ENCODE measurements at places on chromosomes 6 and 20.

DNA sequence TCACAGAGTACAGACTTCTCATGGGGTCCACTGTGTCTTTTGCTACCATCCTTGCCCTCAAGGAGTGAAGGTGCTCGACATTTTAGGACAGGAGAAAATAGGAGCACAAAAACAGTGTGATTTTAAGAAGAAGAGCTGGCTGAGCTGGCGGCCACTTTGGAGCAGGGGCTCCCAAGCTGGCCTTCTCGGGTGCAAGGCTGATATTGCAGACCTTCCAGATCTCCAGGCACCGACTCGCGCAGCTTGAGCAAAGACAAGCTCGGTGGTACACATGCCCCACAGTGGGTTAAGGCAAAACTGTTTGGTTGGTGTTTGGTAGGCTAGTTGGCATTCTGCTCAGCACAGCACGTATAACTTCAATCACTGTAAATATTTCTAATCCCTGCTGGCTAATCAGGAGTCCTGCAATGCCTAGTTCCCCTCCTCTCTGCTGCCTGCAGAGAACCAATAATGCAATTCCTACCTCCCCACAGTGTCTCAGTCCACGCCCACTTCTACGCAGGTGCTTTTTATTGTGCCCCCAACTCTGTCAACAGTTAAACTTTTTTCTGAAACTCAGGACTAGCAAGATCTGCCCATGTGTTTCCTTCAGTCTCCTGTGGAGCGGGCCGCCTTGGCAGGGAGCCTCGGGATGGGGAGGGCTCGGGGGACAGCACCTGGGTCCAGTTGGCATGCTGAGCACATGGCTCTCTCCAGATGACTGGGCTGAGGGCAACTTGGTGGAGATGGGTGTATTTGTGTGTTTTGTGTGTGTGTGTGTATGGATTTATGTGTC, 12.7 kb upstream of the SMOC2 start:
- DNase-seq: no peak

DNA sequence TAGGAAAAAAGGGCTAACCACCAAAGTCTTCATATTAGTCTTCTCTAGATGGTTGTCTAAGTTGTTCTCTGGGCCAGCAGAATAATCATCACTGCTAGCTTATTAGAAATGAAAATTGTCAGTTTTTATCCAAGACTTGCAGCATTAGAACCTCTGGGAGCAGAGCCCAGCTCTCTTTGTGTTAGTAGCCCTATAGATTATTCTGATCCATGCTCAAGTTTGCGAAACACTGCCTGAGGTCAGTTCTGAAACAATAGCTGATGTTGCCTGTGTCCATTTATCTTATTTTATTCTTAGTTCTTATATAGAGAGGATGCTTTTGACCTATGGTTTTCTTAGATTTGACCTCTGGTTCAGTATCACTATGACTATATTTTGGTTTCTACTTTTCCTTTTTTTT, 66.9 kb downstream of the BCKDHB start:
- DNase-seq: no peak

DNA sequence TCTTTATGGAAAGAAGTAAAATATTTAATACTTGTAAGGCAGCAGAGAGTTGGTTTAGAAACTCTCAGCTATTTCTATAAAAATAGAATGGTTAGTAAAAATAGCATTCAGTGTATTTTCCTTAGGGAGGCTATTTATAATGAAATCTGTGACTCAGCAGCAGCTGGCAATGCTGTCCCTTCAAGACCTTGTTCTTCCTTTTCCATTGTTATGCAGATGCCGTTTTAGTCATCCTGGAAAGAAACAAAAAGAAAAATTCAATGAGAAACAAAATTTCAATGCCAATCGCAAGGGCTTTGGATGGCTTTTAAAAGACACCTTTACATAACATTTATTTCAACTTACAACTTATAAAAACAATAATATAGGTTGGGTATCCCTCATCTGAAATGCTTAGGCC, 17.5 kb downstream of the MPC1 start:
- DNase-seq: no peak

GRCh38 chr6:53294095-53294494, 54.7 kb downstream of the ELOVL5 start:
- no peak for DNase-seq

DNA sequence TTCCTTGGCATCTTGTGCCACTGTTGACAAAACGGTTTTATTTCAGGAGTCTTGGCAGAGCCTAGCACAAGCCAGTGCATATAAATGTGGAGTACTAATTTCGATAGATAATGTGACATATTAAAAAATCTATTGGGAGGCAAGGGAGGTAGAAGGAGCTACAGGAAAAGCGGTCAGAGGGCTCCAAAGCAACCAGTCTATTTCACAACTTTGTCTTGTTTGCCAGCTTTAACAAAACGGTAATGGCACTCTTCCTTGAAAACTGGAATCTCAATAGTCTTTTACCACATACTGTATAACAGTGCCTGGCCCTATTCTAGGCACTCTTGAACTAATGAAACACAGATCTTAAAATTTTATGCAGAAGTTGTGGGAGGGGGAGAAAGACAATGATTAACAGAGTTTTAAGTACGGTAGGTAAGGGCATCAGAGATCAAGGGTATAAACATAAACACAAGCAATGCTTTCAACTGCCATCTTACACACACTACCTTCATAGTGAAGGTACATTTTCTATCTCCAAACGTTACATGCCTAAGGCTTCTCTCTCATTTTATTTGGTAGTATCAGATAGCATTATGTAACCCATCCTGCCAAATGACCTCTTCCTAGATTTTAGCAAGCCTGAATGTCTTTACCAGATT, 33.5 kb upstream of the SYNCRIP start:
- DNase-seq: no peak

GRCh38 chr6:30572148-30572547, 906 bp downstream of the ABCF1 start:
- no peak for DNase-seq

DNA sequence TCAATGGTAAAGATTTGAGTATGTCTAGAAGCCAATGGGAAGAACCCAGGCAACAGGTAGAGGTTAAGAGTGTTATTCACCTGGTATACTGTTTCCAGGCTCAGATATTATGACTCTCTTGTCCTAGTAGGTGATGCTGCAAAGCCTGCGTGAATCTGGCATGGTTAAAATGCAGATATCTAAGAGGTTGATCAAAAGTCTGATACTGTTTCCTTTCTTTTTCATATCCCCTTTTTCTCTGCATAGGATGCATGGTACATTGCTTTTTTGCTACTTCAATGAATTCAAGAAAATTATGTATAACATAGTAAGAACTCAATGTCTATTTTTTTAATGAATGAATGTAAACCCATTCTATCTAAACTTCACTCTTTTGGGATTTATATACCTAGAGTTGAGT, 284.3 kb upstream of the KHDRBS2 start:
- DNase-seq: no peak

- DNase-seq: no peak
Observed at GRCh38 chr20:12466915-12467314, 541.9 kb upstream of the SPTLC3 start.

DNA sequence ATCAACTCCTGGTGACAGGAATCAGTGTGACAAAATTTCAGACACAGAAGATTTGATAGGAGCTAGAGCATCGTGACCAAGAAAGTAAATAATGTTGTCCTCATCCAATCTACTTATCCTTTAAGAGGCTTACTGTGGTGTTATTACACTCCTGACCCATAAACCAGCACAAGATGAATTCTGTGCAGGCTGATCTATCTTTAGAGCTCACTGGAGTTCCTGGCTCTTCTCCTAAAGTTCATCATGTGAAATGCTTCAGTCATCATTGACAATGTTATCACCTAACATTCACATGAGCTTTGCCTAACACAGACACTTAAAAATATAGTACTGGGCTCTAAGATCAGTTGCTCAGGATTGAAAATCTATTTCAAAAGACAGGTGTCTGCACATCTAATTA, 271.0 kb upstream of the HSF2 start:
- DNase-seq: no peak

DNA sequence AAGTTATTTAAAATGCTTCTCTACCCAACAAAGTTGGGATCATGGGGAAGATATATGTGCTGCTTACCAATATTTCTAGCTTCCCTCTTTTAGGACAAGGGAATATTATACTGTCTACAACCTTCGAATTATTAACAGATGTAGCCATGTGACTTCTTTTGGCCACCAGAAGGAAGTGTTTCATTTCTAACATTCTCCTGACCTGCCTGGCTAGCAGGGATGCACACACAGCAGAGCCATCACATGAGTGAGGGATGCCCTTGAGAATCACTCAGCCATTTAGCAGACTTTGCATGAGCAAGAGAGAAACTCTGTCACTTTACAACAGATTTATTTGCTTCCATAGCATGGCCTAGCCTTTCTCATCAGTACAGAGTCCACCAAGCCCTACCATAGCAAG, 230.7 kb upstream of the MARCKS start:
- DNase-seq: no peak

DNA sequence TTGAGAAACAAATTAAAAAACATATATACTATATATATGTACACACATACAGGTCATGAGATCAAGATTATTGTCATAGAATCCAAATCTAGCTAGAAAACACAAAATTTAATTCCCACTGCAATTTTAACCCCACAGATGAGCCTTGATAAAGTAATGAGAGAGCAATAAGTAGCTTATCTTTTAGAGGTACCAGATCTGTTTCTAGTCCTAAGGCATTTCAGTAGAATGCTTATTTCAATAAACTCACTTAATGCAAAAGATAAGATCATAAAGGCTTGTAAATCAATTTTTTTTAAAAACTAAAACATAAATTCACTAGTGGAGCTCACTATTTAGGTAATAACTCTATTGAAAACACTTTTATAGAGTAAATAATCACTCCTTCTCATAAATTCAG, 47.2 kb downstream of the PRKN start:
- DNase-seq: no peak

- DNase-seq: peak; percentile 18
Observed at GRCh38 chr20:5557123-5557522, 193.1 kb upstream of the SHLD1 start.

DNA sequence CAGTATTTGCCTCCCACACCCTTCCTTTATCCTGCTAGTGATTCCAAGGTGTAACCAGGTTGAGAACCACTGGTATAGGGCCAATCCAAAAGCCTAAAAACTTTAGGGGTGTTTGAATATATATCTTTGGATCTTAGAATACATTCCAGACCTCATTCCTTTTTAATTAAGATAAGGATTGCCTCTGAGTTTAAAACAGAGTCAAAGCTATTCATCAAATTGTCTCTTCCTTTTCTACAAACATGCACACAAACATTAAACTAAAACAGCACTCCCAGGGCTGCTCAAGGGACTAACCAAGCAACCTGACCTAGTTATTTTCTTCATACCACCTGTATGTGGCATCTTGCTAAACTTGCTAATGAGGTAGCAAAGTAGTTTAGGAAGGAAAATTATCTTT, 22.1 kb upstream of the COL9A1 start:
- DNase-seq: no peak

DNA sequence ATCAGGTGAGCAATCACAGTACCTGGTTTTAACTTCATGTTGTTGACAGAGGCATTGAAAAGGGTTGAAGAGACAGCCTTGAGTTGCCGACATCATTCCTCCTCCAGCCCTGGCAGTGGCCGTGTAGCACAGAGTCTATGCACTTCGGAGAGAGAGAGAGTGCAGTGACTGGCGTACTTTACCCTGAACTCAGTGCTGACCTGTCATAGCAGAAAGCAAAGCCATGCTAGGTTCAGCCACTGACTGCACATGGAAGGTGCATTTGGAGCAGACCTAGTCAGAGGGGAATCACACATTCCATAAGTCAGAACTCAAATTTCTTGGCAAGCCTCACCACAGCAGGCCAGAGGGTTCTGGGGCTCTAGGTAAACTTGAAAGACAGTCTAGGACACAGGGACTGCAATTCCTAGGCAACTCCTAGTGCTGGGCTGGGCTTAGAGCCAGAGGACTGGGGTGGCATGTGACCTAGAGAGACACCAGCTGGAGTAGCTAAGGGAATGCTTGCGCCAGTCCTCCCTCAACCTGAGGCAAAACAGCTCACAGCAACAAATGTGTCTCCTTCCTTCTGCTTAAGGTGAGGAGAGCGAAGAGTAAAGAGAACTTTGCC, 69.1 kb downstream of the ELOVL4 start:
- no peak for DNase-seq

DNA sequence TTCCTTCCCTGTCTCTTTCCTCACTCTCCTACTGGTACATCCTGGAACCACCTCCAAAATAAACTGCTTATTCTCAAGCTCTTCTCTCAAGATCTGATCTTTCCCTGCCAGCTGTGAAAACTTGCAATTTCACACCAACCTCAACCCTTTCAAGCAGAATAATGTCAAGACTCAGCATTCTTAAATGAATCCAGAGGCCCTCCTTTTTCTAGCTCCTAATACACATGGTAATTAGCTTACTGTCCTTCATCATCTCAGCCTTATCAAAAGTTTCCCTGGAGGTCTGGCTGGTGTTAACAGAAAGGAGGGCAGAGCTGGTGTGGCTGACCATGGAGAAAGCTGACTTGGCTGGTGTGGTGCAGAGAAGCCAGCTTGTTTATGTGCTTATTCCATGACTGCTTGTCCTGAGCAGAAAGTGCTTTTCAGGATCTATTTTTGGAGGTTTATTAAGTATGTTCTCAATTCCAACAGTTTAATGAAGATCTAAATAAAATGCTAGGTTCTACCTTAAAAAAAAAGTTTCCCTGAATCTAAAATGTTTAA, 50.5 kb downstream of the CFAP61 start:
- no peak for DNase-seq

GRCh38 chr6:156718647-156719394, 58.4 kb upstream of the ARID1B start:
- no peak for DNase-seq

DNA sequence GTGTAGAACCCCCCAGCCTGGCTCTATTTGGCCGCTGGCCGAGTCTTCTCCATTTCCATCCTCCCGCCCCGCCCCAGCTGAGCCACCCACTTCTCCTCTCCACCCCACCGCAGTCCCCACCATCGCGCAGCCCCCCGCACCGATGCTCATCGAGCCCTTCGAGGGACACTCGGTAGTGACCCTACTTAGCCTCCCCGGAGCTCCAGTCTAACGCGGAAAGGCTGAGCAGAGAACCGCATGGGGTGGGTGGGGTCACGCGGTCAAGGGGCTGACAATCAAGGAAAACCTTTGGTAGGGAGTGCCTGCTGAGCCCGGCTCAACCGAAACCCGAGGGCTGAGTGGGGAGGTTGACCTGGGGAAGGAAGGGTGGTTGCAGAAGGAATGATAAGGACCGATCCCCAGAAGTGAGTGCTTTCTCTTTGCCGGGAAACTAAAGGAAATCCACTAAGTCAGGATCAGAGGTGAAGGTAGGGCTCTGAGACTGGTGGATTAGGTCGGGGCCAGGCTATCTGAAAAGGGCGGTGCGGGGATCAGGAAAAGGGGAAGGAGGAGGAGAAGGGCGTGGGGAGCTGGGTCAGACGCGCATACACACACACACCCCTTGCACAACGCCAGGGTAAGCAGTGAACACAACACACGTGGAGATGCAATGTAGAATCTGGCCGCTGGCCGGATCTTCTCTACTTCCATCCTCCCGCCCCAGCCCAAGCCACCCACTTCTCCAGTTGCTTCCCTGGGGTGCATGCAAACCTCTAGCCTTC, 49.8 kb downstream of the CPXM1 start:
- DNase-seq: no peak

All from T-helper 9 cell (primary cell).